ENCODE measurements at places on chromosomes 2 and 18.

DNA sequence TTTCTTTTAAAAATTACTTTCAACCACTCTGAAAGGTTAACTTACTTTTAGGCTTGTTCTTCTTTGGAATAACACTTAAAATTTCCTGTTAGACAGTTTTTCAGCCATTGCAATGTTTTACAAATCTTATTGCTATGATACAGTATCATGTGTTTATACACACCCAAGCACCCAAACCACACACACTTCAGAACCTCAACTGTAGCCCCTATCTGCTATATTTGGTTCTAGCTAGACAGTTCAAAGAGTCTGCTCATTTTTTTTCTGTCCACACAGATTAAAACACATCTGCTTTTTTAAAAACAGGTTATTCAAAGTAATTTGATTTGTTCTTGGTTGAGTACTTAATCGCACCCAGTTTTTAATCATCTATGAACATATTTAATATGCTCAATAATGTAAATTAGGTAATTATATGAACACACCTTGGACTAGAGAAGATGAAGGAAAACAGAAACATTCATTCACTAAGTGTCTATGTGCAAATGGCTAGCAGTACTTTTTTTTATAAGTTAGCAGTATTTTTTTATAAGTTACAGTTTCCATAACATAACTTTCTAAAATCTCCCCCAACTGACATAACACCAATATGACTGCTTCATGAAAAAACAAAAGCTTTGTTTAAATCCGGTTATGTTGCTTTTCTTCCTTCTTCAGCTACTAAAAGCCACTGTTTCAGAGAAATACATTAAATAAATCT lies 17.6 kb downstream of the FBXO11 start:
- no peak for DNase-seq

DNA sequence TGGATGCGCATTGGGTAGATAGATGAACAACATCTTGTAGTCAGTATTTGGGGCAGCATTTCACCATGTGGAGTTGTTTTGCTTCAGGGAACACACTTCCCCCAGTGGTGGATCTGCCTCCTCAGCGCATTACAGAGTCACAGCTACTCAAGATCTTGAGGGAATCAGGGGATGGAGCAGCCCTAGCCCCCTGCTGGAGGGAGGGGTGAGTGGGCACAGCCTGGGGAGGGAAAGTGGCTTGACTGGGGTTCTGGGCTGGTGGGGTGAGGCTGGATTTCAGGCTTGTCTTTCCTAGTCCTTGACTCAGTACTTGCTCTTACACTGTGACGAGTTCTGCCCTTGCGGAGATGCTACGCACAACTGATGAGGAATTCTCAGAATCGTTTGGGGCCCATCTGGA lies 271.0 kb upstream of the HS6ST1 start:
- no peak for DNase-seq

DNA sequence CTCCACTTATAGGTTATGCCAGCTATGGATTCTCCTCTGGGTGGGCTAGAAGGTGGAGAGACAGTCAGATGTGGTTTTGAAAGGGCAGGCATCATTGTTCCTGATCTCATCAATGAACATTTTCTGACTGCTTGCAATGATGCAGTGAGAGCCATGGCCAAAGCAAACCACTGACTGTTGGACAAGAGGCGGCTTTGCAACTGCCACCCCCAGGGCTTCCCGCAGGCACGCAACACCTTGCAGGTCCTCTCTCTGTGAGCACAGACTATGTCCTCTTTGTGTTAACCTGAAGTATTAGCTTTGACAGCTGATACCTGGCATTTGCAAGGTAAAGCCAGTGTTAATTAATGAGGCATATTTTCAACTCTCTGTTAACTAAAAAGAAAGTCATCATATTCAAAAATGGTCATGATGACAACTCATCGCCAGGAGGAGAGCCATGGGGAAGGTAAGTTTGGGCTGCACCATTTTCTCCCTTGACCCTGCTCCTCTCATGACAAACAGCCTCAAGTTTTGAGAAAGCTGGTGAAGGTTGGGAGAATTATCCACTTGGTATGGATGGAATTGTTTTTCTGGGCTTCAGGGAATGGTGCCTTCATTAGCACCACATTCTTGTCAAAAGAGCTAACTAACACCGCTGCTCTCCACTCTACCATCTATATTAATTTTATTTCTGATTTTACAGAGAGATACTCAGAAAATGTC lies 14.9 kb upstream of the FAM124B start:
- no peak for DNase-seq

GRCh38 chr2:71220743-71221142 lies 6.2 kb downstream of the PAIP2B start:
- no peak for DNase-seq

DNA sequence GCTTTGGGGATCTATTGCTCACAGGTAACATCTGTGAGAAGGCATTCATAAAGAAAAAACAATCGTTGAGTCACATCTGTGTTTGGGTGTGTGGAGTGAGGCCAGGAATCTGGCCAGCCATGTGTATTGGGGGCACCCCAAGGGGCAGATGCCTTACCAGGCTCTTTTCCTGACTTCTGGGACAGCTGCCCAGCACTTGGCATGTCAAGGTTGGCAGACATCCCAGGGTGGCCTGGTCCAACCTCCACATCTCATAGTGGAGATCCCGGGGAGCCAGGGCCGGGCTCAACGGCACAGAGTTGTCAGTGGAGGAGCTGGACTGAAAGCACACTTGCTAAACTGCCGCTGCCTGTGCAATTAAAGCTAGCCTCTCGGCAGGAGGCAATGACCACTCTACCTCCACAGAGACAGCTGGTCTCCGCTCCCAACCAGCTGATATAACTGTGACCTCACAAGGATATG lies 75.3 kb upstream of the MGAT4A start:
- DNase-seq = no peak

DNA sequence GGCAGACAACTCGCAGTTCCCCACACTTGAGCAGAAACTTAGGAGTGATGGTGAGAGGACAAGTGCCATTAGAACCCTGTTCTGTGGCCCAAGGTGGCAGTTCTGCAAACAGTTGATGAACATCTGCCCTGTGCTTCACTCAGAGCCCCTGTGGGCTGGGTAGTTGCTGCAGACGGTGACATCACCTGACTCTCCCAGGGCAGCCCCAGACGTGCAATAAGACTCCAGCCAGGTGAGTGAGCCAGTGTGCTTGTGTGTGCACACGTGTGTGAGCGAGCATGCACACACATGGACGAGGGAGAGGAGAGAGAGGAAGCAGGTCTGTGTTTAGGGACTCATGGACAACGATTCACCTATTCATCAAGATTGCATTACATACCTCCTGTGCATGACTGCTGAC lies 136.0 kb upstream of the GLI2 start:
- no peak for DNase-seq

GRCh38 chr2:191565647-191566198 lies 112.2 kb upstream of the NABP1 start:
- no peak for DNase-seq

Data from amniotic stem cell (primary cell).